ENCODE measurements at places on chromosomes 12 and 14.

DNA sequence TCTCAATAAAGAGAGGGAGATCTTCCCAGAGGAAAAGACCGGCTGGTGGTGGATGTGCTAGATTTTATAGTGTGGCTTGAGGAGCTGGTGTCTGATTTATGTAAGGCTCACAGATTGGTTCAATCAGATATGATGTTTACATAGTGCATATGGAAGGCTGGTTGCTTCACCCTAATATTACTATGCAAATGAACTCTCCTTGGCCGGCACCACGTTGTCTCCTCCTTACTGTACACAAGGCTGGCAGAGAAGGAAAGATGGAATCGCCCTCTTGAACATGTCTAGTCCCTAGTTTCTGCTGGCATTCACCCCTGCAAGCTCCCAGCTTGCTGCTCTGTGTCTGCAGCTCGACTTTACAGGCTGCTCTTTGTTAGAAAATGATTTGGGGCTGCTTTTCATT is 8.9 kb downstream of the FAM186A start:
- DNase-seq: peak; percentile 23

DNA sequence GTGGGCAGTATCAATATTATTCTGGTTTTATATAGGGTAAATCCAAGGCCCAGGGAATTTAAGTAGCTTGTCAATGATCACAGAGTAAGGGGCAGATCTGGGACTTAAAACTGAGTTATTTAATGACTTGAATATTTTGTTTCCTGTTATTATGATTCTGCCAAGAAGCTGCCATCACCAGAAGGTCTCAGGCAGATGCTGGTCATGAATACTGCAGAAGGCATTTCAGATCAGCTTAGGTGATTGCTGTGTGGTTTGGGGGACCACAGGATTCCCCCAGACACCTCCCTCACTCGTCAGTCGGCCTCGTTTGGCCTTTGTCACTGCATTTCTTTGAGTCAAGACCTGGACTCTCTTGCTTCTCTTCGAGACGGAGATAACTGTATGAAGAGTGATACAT is 47.7 kb upstream of the EVL start:
- peak; percentile 56 for DNase-seq

DNA sequence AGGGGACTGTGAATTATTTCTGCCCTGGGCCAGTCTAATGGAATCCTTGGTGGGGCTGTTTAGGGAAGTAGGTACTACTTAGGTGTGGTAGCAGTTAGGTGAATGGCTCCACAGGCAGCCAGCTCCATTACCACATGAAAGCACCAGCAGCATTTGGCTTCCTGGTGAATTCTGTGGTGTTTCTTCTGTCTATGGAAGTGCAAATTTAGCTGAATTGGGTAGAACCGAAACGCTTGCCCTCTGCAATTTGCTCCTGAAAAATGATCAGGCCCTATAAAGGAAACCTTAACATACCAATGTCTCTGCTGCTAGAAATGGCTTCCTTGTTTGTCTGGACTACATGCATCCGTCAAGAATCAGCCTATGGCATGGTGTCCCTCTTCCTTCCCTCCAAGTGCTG is 16.4 kb downstream of the FLRT2 start:
- no peak for DNase-seq

- DNase-seq: peak; percentile 53
These were observed 3.2 kb downstream of the BIN2 start for GRCh38 chr12:51320695-51321320.

- no peak for DNase-seq
These were observed 233.3 kb upstream of the TBX3 start for GRCh38 chr12:114917307-114917706.

- no peak for DNase-seq
These were observed 46.2 kb upstream of the TUNAR start for GRCh38 chr14:95830386-95830785.

- DNase-seq: no peak
These were observed 8.6 kb upstream of the TFCP2 start for GRCh38 chr12:51181558-51181957.

GRCh38 chr12:114588061-114588460 is 95.9 kb downstream of the TBX3 start:
- no peak for DNase-seq

DNA sequence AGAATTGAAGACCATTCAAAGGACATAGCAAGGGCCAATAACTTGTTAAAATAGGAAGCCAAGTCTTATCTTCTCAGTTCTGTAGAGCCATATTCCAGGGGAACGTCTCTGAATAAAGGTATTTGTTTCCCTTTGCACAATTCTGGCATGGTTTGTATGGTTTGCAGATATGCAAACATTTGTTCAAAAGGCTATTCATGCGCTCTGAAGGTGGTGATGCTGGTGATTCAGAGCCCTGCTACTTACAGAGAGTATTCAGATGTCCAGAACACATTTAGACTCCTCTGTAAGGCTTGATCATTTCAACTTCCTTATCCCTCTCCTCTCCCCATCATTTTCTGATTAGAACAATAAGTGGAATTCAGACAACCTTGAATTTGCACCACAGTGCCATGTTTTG is 35.9 kb downstream of the SLC4A8 start:
- no peak for DNase-seq

- DNase-seq: no peak
These were observed 193.6 kb upstream of the RASSF8 start for GRCh38 chr12:25764892-25765291.

- DNase-seq: no peak
These were observed 30.9 kb upstream of the TUBA1C start for GRCh38 chr12:49233842-49234526.

- DNase-seq: no peak
These were observed 311.8 kb upstream of the AMIGO2 start for GRCh38 chr12:47391566-47391965.

DNA sequence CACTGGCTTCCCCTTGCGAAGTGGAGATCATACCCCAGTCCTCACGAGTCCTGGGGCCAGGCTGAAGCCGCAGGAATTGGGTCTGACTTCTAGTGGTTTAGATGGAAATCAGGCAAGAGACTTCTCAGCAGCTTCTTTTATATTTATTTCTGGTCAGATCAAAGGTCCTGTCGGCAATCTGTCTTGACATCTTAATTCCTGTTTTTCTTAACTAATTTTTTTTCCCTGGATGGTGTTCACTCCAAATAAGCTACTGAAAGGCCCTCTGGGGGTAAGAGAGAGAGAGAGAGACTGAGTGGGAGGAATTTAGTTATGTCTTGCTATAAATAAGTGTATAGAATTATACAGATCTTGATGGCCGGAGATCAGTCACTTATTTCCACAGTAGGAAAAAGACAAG is 698.7 kb upstream of the TBX3 start:
- no peak for DNase-seq

DNA sequence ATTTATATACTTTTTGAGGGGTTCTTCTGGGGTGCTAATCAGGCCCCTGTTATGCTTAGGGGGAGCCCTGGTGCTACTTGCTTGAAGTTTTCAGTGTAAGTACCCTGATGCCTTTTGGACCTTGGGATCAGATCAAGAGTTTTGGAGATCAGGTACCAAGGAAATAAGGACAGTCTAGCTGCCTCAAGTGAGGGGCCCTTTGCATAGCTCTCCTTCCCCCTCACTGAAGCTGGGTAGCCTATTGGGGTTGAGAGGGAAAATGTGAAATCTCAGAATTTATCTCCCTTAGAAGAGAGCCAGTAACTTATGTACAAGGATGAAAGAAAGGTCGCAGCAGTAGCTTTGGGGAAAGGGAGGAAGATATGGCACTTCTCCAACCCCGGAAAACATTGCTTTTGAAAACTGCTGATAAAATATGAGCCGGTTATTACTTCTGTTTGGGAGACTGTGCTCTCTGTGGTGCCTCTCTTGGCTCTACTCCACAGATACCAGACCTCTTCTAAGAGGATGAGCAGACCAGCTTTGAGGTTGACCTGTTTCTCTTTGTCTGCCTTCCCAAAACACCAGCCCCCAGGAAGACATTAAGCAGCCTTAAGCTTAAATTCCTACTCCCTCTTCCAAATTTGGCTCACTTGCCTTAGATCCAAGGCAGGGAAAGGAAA is 8.8 kb upstream of the AMHR2 start:
- DNase-seq: no peak
